ENCODE measurements at places on chromosomes 16 and 17. TPM values are rescaled to one million over a fixed set of nuclear protein-coding genes. Genes with fewer than 3 reads are reported as not detected.

- no peak for DNase-seq
- peaks cover 41% of the 10 kb centered on the region for H3K4me1 ChIP-seq
- H3K36me3 ChIP-seq: no peaks in the 10 kb centered on the region
- H3K27me3 ChIP-seq: no peaks in the 10 kb centered on the region
- H3K27ac ChIP-seq: no peak overlapping the region
- H3K4me3 ChIP-seq: no peak overlapping the region
Observed at GRCh38 chr17:17063546-17064122, 21.4 kb downstream of the MPRIP start.

DNA sequence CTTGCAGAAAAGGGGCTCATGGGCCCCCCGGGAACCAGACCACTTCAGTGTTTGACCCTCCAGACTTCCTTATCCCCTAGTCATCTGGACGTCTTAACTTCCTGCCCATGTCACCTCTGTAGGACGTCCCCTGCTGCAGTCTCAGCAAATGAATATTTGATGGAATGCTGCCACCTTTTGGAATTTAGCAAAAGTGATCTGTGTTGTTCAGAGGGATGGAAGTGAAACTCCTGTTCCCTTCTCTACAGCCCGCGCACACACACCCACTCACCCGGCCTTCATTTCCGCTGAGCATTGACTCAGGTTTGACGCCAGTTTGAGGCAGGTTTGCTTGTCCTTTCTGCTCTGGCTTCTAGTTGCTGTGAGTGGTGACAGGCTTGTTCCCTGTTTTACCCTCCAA, 507.2 kb upstream of the EEF2KMT start:
- H3K36me3 ChIP-seq: no peaks in the 10 kb centered on the region
- H3K27me3 ChIP-seq: no peaks in the 10 kb centered on the region
- no peak overlapping the region for H3K4me3 ChIP-seq
- no peak overlapping the region for H3K27ac ChIP-seq
- H3K4me1 ChIP-seq: no peaks in the 10 kb centered on the region

MYO15B gene
- polyA plus RNA-seq: 596 TPM

DNA sequence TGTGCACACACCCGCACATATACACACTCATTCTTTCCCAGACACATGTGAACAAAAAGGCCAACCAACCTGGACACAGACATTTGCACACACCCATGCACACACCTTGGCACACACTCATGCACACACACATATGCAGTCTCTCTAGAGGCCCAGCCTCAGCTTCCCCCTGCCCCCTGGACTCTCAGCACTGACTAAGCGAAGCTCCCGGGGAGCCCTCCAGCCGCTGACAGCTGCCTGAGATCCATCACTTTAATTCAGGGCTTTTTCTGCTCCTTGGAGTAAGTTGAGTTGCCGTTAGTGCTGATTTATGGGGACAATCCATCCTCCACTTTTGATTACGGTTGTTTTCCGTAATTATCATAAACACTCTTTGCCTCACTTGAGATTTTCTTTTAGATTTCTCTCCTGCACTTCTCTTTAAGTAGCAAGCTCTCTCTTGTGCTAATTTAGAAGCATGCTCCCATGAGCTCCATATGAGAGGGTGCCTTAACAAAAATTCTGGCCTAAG, 158.6 kb upstream of the CDC42EP4 start:
- H3K27ac ChIP-seq: no peak overlapping the region
- no peak overlapping the region for H3K4me3 ChIP-seq
- no peaks in the 10 kb centered on the region for H3K36me3 ChIP-seq
- no peaks in the 10 kb centered on the region for H3K27me3 ChIP-seq
- no peak for DNase-seq
- no peaks in the 10 kb centered on the region for H3K4me1 ChIP-seq

HSPB9 gene
- not detected for polyA plus RNA-seq

DNA sequence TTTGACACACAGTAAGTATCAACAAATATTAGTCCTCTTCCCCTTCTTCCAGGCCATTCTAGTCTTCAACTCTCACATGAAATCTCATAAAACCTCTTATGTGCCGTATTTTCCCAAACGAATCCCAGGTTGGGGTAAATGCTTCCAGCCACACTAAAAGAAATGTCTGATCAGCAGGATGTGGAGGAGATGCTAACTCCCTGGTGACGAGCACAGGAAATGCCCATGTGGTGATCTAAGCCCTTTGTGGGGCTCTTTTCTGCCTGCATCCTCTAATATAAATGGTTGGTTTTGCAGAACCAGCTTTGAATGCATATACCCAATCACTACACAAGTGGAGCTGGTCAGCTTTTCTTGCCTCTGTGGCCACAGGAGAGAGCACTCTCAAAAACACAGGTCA, 498.2 kb upstream of the ERCC4 start:
- H3K4me3 ChIP-seq: no peak overlapping the region
- peaks cover 3% of the 10 kb centered on the region for H3K4me1 ChIP-seq
- H3K27ac ChIP-seq: no peak overlapping the region
- no peak for DNase-seq

KCNH6 gene
- not detected for polyA plus RNA-seq

HSF4 gene
- polyA plus RNA-seq: not detected

DNA sequence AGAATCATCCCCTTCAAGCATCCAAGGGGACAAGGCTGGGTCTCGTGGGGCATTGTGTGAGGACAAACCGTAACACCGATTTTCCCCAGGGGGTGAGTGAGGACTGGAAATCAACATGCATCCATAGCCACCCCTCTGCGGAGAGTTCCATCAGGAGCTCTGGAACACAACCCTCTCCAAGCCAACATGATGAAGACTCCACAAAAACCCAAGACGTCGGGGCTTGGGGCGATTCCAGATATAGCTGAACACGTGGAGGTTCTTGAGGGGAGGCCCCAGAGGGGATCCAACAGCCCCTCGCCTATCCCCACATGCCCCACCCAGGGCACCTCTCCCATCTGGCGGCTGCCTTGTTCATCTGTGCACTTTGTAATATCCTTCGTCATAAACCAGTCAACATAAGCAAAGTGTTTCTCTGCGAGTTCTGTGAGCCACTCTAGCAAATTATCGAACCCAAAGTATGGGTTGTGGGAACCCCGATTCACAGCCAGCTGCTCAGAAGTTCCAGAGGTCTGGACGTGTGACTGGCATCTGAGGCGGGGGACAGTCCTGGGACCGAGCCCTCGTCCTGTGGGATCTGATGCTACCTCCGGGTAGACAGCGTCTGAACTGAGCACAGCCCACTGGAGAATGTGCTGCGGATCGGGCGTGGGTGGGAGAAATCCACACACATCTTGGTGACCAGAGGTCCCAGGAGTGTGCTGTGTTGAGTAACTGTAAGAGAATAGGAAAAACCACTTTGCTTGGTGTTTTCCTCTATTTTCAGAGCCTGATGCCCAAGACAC, 55.5 kb downstream of the RPH3AL start:
- H3K4me1 ChIP-seq: no peaks in the 10 kb centered on the region
- no peak overlapping the region for H3K27ac ChIP-seq

DNA sequence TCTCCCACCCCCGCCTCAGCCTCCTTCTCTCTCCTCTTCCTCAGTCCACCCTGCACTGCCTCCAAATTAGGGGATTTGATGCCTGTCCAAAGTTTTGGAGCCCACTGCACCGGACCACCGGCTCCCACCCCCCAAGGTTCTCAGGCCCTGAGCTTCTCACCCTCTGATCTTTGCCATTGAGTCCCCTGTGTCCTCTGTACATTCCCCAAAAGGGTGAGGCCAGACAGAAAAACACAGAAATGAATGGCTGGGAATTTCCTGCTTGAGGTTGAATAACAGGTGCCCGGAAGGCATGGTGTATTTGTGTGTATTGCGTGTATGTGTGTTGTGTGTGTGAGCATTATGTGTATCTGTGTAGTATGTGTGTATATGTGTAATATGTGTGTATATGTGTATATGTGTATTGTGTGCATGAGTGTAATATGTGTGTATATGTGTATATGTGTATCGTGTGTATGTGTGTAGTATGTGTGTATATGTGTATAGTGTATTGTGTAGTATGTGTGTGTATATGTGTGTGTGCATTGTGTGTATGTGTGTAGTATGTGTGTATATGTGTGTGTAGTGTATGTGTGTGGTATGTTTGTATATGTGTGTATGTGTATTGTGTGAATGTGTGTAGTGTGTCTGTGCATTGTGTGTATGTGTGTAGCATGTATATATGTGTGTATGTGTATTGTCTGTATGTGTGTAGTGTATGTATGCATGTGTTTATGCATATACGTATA, 16.0 kb upstream of the CCL17 start:
- DNase-seq: no peak
- no peaks in the 10 kb centered on the region for H3K36me3 ChIP-seq
- H3K27ac ChIP-seq: no peak overlapping the region
- peaks cover 12% of the 10 kb centered on the region for H3K4me1 ChIP-seq
- no peak overlapping the region for H3K4me3 ChIP-seq
- peaks cover 10% of the 10 kb centered on the region for H3K27me3 ChIP-seq

DNA sequence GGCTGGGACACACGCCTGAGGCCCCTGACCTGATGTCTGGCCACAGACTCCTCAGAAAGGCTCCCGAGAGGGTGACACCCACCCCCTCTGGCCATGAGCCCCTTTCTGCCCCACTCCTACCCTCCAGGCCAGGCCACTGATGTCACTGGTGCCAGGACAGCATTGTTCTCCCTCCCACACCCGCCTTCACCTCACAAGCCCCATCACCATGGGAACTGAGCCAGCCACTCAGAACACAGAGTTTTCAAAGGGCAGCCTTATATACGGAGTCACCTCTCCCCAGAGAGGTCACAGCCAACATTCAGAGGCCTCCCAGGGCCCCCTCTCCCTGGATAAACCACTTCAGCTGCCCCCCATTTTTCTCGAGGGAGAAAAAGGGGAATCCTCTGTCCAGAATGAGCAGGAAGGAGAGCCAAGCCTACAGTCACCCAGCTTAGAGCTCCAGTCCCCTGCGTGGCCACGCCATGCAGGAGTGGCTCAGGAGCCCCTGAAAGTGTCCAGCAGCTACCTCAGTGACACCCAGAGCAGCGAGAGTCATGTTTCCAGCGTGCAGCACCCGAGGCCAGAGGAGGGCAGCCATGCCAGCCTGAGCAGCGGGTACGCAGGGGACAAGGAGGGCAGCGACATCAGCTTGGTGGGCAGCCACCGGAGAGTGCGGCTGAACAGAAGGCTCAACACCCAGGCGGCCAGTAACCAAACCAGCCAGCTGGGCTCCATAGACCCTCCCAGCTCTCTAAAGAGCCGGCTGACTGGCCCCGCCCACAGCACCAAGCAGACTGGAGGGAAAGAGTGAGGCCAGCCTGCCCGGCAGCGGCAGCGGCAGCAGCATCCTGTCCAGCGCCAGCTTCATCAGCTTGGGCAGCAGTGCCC, at the start of gene C16orf82:
C16orf82 (plus strand) TSS at position 260 of the 870 bp plus-strand sequence.
- no peak within 1 kb of the TSS for H3K27ac ChIP-seq
- no peaks in the 10 kb centered on the region for H3K4me1 ChIP-seq

SPN gene
- polyA plus RNA-seq: 42.4 TPM

GRCh38 chr17:4249452-4250029, 14.2 kb downstream of the ANKFY1 start:
- H3K4me3 ChIP-seq: no peak overlapping the region
- DNase-seq: peak; percentile 8
- H3K36me3 ChIP-seq: peaks cover 50% of the 10 kb centered on the region

- no peaks in the 10 kb centered on the region for H3K36me3 ChIP-seq
- no peak overlapping the region for H3K4me3 ChIP-seq
- H3K27ac ChIP-seq: no peak overlapping the region
Observed at GRCh38 chr17:1273492-1274244, 3.4 kb downstream of the BHLHA9 start.

WNT3 gene
- polyA plus RNA-seq: not detected

TP53TG3 gene
- polyA plus RNA-seq: not detected

DNA sequence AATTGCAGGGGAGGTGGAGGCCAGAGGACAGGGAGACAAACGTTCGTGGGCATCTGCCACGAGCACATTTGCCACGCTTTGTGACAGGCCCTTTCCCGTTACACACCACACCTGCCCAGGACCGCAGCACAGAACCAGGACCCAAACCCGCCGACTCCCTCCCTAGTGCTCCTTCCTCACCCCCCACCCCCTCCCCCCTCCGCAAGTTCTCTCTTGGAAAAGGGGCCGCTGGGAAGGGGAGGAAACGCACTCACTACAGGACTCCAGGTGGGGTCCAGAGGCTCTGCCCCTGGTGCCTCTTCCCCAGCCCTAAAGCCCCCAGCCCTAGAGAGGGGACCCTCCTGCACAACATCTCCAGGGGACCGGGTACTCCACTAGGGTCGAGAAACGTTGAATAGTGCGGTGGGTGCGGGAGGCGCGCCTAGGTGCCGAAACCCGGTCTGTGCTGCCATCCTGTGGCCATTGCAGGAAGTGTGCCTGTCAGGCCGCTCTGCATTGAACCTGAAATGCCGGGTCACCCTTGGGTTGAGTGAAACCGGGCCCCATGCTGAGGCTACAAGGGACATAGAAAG, 21.9 kb upstream of the EIF1 start:
- H3K4me3 ChIP-seq: peak overlapping the region; percentile 18
- DNase-seq: peak; percentile 79
- H3K4me1 ChIP-seq: peaks cover 33% of the 10 kb centered on the region
- no peaks in the 10 kb centered on the region for H3K27me3 ChIP-seq
- no peaks in the 10 kb centered on the region for H3K36me3 ChIP-seq

GRCh38 chr17:5045496-5045895, 10.3 kb upstream of the SLC52A1 start:
- no peaks in the 10 kb centered on the region for H3K4me1 ChIP-seq
- no peaks in the 10 kb centered on the region for H3K36me3 ChIP-seq
- no peak overlapping the region for H3K27ac ChIP-seq
- no peak overlapping the region for H3K4me3 ChIP-seq
- H3K27me3 ChIP-seq: no peaks in the 10 kb centered on the region

GRCh38 chr16:72985995-72986394, 61.9 kb downstream of the ZFHX3 start:
- H3K27me3 ChIP-seq: no peaks in the 10 kb centered on the region
- H3K4me3 ChIP-seq: no peak overlapping the region
- no peaks in the 10 kb centered on the region for H3K36me3 ChIP-seq

DNA sequence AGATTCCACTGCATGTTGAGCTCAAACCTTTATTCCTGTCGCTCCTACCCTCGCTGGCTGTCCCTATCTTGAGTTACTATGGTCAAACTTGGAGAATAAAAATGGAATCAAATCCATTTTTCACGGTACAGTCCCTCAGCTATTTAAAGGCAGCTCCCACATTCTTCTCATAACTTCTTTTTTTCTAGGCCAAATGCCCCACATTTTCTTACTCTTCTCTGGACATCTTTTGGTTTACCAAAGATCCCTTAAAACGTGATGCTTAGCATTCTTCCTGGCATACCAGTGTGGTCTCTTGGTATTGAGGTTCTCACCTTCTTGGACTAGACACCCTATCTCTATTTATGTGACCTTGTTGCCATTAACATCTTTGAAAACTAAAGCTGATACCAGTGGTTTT, 48.3 kb upstream of the MAF start:
- H3K4me1 ChIP-seq: no peaks in the 10 kb centered on the region
- H3K4me3 ChIP-seq: no peak overlapping the region
- H3K36me3 ChIP-seq: no peaks in the 10 kb centered on the region

HBM gene
- polyA plus RNA-seq: not detected

SDF2 gene
- 33.8 TPM for polyA plus RNA-seq

- H3K4me1 ChIP-seq: peaks cover 39% of the 10 kb centered on the region
- no peak overlapping the region for H3K4me3 ChIP-seq
- H3K36me3 ChIP-seq: peaks cover 41% of the 10 kb centered on the region
- peak overlapping the region; percentile 66 for H3K27ac ChIP-seq
- no peaks in the 10 kb centered on the region for H3K27me3 ChIP-seq
Observed at GRCh38 chr16:89422905-89423630, 67.3 kb downstream of the ANKRD11 start.

CBX2 gene
- polyA plus RNA-seq: not detected

GRCh38 chr17:68328676-68329075, 37.4 kb downstream of the ARSG start:
- DNase-seq: no peak
- H3K4me3 ChIP-seq: no peak overlapping the region
- no peak overlapping the region for H3K27ac ChIP-seq
- no peaks in the 10 kb centered on the region for H3K4me1 ChIP-seq

All from CD14-positive monocyte (primary cell).